ENCODE measurements at places on chromosomes 7 and 10.

DNA sequence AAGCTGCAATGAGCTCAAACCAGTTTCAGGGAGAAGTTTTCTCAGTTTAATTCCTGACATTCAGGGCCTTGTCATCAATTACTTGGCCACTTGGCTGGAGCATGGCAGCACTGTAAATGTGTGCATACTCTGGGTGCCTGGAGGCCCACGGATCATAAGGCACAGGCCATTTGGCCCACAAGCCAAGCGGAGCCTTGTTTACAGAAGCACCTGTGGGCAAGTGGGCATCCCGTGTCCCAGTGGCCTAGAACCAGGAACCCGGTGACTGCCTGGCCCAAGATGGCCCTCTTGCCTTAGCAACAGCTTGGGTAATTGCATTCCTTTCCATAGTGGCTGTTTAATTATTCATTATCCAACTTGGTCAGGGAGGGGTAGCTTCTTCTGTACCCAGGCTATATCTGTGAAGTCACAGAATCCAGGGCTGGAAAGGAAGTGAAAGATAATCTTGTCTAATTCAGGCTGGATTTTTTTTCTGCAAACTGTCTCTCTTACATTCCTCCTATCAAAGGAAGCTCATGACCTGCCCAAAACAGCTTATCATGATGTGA is 426.4 kb upstream of the ZMIZ1 start:
- DNase-seq = no peak

GRCh38 chr7:28041508-28042314 is 138.9 kb downstream of the JAZF1 start:
- peak; percentile 98 for DNase-seq

DNA sequence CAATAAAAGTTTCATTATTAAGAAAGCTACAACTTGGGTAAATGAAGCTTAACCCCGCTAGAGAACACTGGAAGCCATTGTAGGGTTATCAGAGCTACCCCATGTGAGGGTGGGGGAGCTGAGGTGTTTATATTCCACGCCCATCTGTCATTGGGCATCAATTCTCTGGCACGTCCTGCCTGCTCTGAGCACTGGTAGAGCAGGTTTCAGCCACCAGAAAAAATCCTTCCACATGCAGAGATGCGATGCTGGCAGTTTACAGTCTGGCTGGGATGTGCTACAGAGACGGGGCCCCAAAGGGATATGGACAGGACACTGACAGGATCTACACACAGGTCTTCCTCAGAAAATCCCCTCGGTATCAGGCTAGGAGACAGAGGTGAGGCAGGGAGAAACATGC is 15.9 kb upstream of the RAPGEF5 start:
- DNase-seq = no peak

DNA sequence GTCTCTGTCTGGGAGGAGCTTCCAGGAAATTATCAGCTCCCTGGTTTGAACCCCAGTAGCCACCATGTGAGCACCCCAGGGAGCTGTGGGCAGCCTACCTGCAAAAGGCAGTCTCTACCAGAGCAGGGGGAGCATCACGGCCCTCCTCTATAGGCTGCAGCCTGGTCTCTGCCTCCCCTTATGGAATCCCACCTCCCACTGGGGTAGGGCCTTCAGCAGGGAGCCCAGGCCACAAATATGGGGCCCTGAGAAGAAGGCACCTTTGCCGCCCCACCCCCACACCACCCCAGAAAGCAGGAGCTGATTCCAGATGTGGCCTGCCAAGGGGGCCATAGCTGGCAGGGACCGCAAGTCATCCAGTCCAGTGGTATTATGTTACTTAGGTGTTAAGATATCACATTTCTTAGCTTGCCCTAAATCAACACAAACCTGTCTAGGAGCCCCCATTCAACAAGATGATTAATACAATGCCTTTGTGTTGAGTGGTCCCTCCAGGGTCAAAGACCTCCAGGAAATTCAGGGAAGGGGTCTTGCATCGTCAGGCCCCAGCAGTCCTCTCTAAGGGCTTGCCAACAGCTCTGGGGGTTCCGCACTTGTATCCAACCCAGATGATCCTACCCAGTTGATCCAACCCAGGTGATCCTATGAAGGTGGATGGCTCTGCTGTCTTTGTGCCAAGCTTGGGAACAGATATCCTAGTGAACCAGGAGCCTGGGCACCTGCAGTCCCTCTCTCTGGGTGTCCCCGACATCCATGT is 114.9 kb downstream of the OAT start:
- no peak for DNase-seq

DNA sequence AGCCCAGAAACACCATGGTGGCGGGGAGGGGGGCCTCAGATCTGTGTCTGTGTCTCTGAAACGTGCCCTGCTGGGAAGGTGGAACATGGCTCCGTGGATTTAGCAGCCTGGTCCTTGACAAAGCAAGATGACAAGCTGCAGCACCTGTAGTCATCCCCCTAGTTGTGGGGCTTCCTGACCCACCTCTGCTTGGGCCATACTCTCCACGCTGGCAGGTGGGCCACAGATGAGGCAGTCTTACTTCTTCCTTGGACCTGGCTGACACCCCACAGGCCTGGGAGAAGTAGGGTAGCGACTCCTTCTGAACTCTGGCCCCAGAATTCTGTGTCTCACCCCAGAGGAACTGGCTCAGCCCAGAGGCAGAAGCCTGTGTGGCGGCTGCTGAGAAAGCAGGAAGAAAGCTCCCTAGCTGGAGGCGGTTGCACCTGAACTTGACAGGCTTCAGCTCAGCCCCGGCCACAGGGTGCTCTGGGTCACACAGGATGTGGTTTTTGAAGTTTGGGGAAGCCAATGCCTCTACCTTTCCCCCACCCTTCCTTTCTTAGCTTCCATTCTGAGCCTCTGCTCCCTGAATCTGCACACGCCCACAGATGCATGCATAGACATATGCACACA is 113.9 kb downstream of the ABLIM1 start:
- no peak for DNase-seq

DNA sequence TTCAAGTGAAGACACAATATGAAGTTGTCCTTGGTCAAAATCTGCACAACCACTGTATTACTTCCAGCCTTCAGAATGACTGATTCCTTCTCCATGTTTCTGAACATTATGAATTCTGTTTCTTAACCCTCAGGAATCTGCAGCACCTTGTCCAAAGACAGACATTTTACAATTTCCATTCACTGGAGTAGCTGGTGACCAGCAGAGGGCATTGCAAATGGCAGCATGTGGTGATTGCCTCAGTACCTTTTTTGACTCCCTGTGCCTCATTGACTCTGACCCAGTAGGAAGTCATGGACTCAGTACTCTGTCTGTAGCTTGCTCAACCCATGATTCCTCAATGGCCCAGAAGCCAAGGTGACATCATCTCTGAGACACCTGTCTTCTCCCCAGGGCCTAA is 879 bp upstream of the VPS41 start:
- DNase-seq = no peak

GRCh38 chr10:27714349-27714748 is 31.3 kb downstream of the MKX start:
- DNase-seq = peak; percentile 43

GRCh38 chr10:104034401-104035193 is 51.1 kb downstream of the COL17A1 start:
- no peak for DNase-seq

- no peak for DNase-seq
Observed at GRCh38 chr7:26147030-26147429, 5.0 kb upstream of the NFE2L3 start.

- DNase-seq = peak; percentile 36
Observed at GRCh38 chr7:116122972-116123595, 87.3 kb upstream of the TES start.

- peak; percentile 80 for DNase-seq
Observed at GRCh38 chr10:11986593-11987216, 55.9 kb downstream of the UPF2 start.

DNA sequence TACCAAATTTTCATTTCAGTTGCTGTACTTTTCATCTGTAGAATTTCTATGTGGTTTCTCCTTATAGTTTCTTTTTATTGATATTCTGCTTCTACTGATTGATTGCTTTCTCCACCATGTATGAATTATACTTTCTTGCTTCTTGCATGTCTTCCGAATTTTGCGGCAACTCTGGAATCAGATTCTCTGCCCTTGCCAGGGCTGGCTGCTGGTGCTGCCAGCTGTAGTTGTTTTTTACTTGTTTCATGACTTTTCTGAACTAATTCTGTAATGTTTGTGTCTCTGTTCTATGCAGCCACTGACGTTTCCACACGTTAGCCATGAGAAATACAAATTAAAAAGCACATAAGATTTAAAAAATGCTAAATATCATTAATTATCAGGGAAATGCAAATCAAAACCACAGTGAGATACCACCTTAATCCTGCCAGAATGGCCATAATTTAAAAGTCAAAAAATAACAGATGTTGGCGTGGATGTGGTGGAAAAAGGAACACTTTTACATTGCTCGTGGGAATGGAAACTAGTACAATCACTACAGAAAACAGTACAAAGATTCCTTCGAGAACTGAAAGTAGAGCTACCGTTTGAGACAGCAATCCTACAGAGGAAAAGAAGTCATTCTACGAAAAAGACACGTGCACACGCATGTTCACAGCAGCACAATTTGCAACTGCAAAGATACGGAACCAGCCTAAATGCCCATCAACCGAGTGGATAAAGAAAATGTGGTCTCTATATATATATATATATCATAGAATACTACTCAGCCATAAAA is 51.5 kb downstream of the MAD1L1 start:
- no peak for DNase-seq

DNA sequence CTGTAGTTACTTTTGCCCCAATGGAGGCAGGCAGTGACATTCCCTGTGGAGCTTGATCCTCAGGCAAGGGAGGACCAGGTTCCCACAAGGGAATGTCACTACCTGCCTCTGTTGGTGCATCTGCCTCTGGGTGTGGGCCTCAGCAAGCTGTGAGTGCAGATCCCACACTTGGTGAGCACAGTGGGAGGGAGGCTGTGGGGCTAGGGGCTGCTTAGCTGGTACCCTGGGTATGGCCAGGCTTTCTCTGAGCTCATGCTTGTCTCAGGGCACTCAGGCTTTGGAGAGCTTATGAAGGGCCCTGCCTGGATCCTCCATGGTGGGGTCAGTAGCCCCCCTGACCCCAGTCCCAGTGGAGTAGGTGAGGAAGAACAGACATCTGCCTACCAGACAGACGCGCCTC is 16.2 kb upstream of the ZNF488 start:
- DNase-seq = no peak

GRCh38 chr10:77774940-77775391 is 137.4 kb upstream of the KCNMA1 start:
- no peak for DNase-seq

GRCh38 chr10:125773687-125774543 is 1.7 kb downstream of the MMP21 start:
- DNase-seq = no peak

GRCh38 chr10:42304341-42304740 is 334.0 kb downstream of the ZNF33B start:
- peak; percentile 4 for DNase-seq

GRCh38 chr7:95169678-95170077 is 154.7 kb downstream of the PON1 start:
- peak; percentile 2 for DNase-seq

GRCh38 chr10:14601872-14602725 is 172.6 kb downstream of the FAM107B start:
- peak; percentile 86 for DNase-seq

DNA sequence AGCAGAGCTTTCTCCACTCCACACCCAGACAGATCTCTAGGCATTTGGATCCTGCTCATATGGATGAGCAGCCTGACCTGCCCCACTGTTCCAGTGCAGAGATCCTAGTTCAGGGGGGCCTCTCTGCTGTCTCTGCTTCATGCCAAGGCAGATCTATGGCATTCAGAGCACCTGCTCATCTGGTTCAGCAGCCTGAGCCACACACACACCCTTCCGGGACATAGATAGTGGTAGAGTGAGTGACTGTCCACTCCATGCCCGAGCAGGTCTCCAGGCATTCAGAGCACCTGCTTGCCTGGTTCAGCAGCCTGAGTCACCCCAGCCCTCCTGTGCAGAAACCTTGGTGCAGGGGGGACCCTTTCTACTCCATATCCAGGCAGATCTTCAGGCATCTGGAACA is 54.3 kb upstream of the ZNF800 start:
- DNase-seq = no peak

DNA sequence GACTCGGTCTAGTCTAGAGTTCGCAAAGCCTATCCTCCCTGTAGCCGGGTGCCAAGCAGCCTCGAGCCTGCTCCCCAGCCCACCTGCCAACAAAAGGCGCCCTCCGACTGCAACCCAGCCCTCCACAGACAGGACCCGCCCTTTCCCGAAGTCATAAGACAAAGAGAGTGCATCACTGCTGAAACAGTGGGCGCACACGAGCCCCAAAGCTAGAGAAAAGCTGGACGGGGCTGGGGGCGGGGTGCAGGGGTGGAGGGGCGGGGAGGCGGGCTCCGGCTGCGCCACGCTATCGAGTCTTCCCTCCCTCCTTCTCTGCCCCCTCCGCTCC is 622 bp upstream of the COL1A2 start:
- DNase-seq = no peak

DNA sequence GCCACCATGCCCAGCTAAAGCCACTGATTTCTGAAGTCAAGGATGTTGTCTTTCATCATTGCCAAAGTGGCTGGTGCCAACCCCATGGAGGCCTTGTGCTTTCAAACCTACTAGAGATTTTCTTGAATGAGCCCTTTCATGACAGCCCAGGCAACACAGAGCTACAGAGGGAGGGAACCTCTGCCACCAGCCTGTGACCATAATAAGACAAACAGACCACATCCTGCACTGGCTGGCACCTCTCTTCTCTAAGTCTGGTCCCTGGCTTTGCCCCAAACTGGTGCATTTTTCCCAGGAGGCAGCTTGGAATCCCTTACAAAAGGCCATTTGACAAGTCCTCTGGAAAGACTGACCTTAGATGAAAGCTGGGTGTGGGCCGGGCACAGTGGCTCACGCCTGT is 348.8 kb downstream of the GALNT17 start:
- DNase-seq = no peak

DNA sequence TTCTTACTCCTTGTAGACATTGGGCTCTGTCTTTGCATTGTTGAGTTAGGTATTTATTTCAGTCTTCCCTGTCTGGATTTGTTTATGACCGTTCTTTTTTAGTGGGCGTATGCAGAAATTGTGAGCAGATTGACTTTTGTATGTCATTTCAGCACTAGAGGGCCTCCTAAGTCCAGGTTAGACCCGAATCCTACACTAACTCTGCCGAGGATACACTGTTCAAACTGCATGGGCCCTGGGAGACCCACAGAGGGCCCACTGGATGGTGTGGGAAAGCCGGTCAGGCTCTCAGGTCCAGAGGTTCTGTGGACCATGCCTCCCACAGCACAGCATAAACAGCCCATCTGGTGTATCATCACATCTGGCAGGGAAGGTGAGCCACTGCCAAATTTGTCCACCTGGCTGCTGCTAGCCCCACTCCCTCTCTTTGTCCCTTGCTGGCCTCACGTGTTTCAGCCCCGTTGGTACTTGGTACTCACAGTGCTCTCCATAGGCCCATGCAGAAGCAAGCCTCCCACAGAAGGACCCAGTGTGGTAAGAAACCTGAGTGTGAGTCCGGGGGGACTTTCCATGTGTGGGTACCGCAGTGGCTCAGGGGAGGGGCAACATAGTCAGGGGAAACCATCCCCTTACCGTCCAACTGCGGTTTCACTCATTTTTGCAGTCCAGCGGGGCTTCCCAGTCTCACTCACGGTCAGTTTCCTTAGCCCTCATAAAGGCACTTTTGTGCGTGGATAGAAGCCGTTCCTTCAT is 112.8 kb downstream of the APBB1IP start:
- no peak for DNase-seq
